ENCODE measurements at places on chromosomes 13 and 19.

GRCh38 chr19:37519890-37520289 lies 13.2 kb downstream of the ZNF793 start:
- DNase-seq: no peak

DNA sequence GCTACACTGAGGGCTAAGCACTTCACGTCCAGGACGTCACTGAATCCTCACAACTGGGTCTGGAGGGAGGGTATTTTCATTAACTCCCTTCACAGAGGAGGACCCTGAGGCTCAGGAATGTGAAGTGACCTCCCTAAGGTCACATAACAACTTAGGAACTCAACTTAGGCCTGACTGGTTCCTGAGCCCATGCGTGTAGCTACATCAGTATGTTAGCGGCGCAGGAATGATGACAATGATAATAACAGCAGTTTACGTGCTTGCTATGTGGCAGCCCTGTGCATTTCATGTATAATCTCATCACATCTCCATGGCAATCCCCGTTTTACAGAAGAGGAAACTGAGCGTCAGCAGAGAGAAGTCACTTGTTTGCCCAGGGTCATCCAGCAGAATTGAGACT lies 18.3 kb downstream of the KRTDAP start:
- no peak for DNase-seq

GRCh38 chr13:50697746-50698539 lies 145.5 kb downstream of the DLEU7 start:
- no peak for DNase-seq

- no peak for DNase-seq
Measured at GRCh38 chr13:81568824-81569223, 1227.9 kb upstream of the SPRY2 start.

GRCh38 chr13:69997061-69997460 lies 110.6 kb upstream of the ATXN8OS start:
- DNase-seq: no peak

- DNase-seq: no peak
Measured at GRCh38 chr13:40484974-40485373, 181.5 kb downstream of the FOXO1 start.

DNA sequence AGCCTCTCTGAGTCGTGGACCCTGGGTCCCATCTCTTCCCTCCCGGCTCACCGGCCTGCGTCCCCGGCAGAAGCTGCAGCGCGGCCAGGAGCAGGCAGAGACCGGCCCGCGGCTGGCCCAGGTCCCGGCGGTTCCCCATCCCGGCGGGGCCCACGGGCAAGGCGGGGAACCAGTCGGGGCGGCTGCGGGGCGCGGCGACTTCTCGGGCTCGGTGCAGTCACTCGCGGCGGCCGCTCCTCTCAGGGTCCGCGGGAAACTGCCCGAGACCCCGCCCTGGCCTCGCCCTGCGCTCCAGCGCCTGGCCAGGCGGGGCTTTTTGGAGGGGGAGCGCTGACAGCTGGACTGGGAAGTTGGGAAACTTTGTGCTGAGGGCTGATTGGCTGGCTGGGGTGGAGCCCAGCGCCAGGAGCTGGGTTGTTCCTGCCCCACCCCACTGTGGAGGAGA lies at the start of gene COL5A3:
Gene COL5A3, minus strand, starts transcription at position 258 of the 445 bp plus-strand sequence. Its CDS starts 119 bp downstream, at position 139.
- DNase-seq: no peak

DNA sequence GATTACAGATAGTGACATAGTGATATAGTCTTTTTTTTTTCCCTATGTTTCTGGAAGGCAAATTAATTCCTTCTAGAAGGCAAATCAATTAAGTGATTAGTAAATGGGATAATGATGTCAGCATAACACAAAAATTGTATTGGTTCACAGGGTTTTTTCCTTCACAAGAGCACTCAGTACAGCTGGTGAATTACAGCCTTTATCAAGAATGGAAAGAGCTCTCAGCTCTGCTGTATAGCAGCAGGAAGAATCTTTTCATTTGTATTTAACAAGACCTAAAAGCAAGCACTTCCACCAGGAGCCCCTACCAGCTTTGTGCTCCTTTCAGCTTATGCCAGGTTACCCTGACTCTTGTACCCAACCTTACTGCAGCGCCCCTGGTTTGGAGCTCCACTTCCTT lies 90.8 kb downstream of the SERP2 start:
- DNase-seq: no peak

- DNase-seq: no peak
Measured at GRCh38 chr19:53019684-53020083, 6.0 kb downstream of the ERVV-1 start.

- DNase-seq: no peak
Measured at GRCh38 chr13:42388326-42388725, 116.4 kb downstream of the AKAP11 start.

- DNase-seq: peak; percentile 35
Measured at GRCh38 chr13:83825676-83826075, 56.6 kb downstream of the SLITRK1 start.

DNA sequence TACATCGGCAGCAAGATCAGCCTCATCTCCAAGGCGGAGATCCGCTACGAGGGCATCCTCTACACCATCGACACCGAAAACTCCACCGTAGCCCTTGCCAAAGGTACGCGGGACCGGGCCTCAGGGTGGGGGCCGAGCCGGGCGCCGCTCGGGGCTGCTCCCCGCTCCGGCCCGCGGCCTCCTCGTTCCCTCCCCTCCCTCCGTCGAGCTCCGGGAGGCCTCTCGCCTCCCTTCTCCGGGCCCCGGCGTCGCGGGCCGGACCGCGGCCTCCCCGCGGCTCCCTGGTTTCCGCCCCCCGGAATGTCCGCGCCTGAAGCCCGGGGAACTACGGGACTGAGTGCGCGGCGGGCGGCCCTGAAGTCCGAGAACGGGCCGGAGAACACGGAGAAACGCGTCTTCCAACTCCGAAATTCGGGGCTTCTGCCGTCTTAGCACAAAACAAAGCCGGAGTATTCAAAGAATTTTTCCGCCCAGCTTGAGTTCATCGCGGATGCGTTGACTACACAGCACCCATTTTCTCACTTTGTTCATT lies 423 bp downstream of the LSM14A start:
- DNase-seq: no peak

DNA sequence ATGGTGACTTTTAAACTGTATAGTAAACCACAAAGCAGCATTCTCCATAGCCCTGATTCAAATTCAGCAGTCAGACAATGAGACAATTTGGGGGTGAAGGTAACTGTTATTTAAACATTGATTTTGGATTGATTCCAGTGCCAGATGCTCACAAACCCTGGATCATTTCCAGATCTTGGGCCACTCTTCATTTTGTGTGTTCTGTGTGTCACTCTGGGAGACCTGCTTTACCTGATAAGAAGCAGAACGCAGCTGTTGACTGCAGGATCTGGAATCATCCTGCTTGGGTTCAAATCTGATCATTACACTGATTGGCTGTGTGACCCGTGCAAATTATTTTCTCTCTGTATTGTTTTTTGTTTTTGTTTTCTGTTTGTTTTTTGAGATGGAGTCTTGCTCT lies 4.0 kb upstream of the PCDH8 start:
- no peak for DNase-seq

- DNase-seq: no peak
Measured at GRCh38 chr13:104650431-104650830, 1584.2 kb upstream of the SLC10A2 start.

- no peak for DNase-seq
Measured at GRCh38 chr13:113919761-113920559, 53.9 kb downstream of the C13orf46 start.

- DNase-seq: no peak
Measured at GRCh38 chr13:31038834-31039552, 106.5 kb downstream of the TEX26 start.

- DNase-seq: no peak
Measured at GRCh38 chr13:59690857-59691500, 472.7 kb downstream of the DIAPH3 start.

- DNase-seq: no peak
Measured at GRCh38 chr19:55091955-55092354, 16.3 kb downstream of the EPS8L1 start.

- DNase-seq: no peak
Measured at GRCh38 chr19:48381178-48381950, 10.0 kb downstream of the KDELR1 start.

DNA sequence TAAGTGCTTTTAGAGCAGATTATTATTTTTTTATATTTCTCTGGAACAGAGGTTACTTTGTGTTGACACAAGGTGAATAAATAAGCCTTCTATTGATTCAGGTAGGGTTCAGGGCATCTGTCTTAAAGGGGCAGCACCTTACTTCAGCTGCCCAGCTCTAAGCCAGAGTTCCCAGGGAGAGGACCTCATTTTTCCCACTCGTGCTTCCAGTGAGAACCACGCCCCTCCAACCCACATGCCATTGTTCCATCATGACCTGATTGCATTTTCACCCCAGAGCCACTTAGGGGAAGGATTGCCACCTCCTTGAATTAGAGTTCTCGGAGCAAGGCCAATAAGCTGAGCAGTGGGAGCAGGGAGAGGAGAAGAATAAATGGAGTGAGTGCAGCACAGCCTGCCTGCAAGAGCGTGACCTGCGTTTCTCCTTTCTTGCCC lies 104.3 kb upstream of the FRY start:
- DNase-seq: no peak

- no peak for DNase-seq
Measured at GRCh38 chr13:32530841-32531253, 7.7 kb downstream of the N4BP2L2 start.

DNA sequence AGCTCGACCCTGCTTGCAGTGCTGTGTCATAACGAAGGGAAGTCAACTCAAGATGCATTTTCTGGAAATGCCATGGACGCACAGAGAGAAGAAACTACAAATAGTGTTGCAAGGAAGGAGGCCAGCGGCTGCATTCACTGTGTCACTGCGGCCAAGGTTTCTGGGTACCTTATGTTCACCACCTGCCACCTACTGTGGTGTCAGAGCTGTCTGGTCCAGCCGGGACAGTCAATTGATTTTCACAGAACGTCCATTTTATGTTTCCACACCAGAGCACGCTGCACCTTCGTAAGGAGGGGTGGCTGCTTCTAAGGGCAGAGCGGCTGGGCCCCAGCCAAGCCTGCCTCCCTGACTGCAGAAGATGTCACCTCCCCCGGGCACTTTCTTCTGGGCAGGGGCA lies 17.7 kb downstream of the TSHZ3 start:
- no peak for DNase-seq

GRCh38 chr19:9627856-9628255 lies 6.8 kb upstream of the ZNF561 start:
- no peak for DNase-seq

DNA sequence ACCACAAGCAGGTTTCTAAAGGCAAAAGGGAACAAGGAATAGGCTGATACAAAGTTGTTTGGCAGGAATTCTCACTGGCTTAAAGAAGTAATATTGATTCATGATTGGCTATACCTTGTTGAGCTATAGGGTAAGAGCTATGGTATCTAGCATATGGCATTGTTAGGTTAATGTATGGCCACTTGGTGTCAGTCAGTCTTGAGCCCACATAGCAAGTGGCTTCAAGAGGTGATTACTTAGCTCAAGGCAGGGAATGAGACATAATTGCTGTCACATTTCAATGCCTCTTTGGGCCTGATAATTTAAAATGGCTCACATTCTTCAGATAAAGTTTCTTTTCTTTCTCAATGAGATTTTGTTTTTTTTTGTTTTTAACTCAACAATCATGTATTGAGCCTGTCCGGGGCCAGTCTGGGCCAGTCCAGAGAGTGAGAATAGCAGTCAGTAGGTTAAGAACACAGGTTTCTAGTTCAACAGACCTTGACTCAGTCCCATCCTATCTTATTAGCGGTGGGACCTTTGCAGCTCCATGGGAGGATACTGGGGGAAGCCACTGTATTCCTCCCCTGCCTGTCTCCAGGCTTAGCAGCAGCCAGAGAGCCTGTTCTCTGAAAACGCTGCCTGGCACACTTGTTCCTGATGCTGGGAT lies 45.8 kb upstream of the RCBTB2 start:
- no peak for DNase-seq

- DNase-seq: no peak
Measured at GRCh38 chr19:10238172-10238783, 7.1 kb upstream of the S1PR2 start.

DNA sequence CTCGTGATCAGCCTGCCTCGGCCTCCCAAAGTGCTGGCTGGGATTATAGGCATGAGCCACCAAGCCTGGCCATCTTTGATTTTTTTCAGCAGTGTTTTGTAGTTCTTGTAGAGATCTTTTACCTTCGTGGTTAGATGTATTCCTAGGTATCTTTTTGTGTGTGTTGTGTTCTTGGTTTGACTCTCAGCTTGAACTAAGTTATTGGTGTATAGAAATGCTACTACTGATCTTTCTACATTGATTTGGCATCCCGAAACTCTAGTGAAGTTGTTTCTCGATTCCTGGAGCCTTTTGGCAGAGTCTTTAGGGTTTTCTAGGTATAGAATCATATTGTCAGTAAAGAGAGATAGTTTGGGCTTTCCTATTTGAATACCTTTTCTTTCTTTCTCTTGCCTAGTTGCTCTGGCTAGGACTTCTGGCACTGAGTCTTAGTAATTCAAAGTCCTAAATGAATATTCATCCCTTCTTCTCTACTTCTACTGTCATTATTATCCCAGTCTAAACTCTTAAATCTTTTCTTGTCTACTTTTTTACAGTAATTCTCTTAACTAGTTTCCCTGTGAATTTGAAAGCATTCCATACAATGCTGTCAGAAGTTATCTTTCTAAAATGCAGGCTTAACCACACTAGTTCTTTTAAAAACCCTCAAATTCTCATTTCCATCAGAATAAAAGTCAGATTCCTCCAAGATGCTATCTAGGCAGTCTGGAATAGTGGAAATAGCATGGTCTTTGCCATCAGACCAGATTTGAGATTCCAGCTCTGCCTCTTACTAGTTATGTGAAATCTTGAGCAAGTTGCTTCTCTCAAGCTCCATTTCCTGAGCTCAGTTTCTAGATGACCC lies 7.0 kb downstream of the GPR18 start:
- DNase-seq: no peak

DNA sequence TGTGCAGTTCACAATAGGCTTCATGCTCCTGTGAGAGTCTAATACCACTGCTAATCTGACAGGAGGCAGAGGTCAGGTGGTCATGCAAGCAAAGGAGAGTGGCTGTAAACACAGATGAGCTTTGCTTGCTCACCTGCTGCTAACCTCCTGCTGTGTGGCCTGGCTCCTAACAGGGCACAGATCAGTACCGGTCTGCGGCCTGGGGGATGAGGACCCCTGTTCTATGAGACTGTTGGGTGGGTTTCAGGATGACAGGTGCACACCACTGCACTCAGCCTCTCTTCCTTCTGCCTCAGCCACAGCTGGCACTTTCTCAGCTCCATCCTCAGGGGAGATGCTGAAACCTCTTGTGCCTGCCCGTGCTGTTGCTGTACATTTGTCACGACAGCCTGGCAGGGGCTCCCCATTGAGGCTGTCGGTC lies 9.7 kb downstream of the CLEC4G start:
- DNase-seq: no peak

DNA sequence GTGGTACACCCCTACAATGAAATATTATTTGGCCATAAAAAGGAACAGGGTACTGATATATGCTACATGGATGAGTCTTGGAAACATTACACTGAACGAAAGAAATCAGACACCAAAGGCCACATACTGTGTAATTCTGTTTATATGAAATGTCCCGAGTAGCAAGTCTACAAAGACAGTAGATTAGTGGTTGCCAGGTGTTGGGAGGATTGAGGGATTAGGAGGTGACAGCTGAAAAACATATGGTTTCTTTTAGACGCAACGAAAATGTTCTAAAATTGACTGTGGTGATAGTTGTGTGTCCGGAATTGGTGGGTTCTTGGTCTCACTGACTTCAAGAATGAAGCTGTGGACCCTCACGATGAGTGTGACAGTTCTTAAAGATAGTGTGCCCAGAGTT lies 35.1 kb downstream of the IL17D start:
- no peak for DNase-seq

GRCh38 chr13:44429311-44429710 lies 55.7 kb downstream of the SERP2 start:
- DNase-seq: no peak

- DNase-seq: peak; percentile 45
Measured at GRCh38 chr19:8252922-8253589, 43.9 kb downstream of the CERS4 start.

- DNase-seq: no peak
Measured at GRCh38 chr13:44668688-44669087, 92.6 kb upstream of the TSC22D1 start.
